ENCODE measurements at places on chromosomes 7 and 10.

- DNase-seq = no peak
These were observed 110.6 kb downstream of the ABLIM1 start for GRCh38 chr10:114547514-114547913.

GRCh38 chr7:142153400-142153799 is 41.9 kb downstream of the MGAM2 start:
- no peak for DNase-seq

GRCh38 chr7:112995059-112995824 is 91.4 kb downstream of the GPR85 start:
- no peak for DNase-seq

GRCh38 chr7:17680943-17681351 is 259.3 kb downstream of the SNX13 start:
- DNase-seq = no peak

DNA sequence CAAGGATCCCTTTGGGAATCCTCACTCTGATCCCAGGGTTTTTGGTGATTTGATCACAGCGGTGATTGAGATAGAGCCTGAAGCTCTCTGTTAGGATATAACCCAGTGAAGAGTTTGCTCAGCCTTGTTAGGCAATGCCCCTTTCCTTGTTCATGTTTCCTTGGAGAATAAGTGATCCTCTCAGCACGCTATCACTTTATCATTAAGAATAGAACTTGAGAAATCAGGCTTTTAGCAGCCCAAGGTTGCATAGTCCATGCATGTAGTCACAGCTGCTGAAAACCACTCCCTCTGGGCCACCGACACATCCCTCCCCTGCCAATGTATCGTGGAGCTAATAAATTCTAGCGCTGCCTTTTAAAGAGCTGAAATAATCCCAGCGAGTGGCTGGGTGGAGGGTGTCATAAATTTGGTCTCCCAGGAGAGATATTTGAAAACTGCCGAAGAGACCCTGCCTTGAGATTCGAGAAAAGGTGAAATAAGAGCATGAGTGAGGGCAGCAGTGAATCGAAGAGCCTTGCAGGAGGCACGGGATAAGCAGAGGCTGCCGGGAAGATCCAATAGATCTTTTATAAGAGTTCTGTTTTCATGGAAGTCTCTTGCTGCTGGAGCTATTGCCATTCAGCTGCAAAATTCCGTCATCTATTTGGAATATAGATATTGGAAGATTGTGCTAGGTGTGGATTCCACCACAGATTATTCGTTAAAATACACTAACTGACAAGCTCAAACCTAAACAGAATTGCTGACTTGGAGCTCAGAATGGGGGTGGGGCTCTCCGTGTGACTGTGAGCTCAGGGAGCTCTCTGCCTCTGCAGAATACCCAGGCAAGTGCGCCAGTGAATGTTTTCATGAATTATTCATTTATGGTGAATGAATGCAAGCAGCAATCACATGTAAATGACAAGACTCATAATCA is 249.8 kb downstream of the TRIL start:
- DNase-seq = no peak

DNA sequence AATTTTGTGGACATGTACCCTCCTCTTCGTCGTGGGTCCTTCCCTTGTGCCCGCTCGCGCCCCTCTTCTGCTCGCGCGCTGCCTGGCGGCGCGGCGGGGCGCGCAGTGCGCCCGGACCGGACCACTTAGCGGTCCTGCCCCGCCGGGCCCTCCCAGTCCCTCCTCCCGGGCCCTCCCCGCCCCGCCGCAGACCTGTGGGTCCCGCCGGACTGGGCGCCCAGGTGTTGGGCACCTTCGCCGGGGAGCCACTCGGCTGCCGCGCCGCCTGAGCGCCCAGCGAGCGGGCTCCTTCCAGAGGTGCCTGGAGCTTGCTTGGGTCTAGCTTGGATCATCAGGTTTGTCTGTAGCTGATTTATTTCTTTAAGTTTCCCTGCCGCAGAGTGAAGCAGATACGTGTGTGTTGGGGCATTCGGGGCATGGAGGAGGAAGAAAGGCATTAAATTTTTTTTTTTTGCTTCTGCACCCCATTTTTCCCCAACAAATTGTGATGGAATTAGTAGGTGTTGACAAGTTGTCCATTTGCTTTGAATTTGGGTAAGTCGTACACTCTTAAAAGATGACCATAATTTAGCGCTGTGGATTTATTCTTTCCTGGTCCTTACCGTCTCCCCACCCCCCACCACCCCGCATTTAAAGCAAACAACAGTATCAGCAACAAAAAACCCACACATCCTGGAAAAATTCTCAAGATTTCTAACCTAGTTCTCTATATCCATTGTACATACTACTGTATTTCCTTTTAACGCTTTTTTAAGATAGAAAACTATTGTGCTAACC is 905 bp downstream of the C1GALT1 start:
- DNase-seq = no peak

- DNase-seq = no peak
These were observed 84.5 kb downstream of the ADRA2A start for GRCh38 chr10:111161109-111161874.

- DNase-seq = peak; percentile 60
These were observed 19.7 kb upstream of the ITGA8 start for GRCh38 chr10:15739254-15739970.

DNA sequence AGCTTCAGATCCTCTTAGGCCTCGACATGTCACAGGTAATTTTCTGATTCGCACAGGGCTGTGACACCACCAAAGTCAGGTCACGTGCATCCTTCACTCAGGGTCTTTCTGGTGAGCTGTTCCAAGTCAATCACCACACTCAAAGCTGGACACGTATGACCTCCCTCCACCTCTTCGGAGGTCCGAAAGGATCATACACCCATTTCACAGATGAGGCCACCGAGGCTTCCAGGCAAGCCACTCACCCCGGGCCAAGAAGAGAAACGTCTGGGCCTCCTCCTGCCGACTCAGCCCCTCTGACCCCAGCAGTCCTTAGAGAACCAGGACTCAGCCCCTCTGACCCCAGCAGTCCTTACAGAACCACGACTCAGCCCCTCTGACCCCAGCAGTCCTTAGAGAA is 74.6 kb downstream of the FOXL3 start:
- DNase-seq = no peak

GRCh38 chr10:113520690-113521474 is 32.0 kb upstream of the HABP2 start:
- DNase-seq = peak; percentile 81

- no peak for DNase-seq
These were observed 15.0 kb upstream of the STN1 start for GRCh38 chr10:103932971-103933370.

DNA sequence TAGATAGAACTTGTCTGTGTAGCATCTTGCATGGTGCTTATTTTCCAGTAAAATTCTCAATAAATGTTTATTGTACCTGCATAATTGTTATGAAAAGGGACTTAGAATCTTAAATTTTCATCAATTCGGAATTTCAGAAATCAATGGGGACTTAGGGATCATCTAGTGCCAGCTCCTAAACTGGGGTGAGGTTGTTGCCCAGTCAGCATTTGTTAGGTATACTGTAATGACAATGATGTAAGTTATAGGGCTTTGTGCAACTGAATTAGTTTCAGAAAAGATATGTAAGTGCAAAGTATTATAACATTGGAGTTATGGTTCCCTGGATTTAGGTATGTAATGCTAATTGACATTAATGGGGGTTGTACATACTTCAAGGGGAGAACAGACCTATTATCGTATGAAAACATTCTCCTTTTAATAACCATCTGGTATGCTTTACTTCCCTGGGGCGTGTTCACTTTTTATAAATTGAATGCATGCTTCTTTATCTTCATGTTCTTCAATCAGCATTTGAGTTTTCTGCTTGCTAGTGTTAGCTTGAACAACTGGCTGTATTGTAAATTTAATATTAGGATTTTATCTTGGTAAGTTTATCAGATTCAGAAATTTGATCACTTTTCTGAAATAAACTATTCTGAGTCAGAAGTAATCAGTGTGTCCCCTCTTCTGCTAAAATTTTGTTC is 270.3 kb downstream of the BBS9 start:
- no peak for DNase-seq

GRCh38 chr7:98464558-98464940 is 63.7 kb upstream of the BAIAP2L1 start:
- DNase-seq = no peak

DNA sequence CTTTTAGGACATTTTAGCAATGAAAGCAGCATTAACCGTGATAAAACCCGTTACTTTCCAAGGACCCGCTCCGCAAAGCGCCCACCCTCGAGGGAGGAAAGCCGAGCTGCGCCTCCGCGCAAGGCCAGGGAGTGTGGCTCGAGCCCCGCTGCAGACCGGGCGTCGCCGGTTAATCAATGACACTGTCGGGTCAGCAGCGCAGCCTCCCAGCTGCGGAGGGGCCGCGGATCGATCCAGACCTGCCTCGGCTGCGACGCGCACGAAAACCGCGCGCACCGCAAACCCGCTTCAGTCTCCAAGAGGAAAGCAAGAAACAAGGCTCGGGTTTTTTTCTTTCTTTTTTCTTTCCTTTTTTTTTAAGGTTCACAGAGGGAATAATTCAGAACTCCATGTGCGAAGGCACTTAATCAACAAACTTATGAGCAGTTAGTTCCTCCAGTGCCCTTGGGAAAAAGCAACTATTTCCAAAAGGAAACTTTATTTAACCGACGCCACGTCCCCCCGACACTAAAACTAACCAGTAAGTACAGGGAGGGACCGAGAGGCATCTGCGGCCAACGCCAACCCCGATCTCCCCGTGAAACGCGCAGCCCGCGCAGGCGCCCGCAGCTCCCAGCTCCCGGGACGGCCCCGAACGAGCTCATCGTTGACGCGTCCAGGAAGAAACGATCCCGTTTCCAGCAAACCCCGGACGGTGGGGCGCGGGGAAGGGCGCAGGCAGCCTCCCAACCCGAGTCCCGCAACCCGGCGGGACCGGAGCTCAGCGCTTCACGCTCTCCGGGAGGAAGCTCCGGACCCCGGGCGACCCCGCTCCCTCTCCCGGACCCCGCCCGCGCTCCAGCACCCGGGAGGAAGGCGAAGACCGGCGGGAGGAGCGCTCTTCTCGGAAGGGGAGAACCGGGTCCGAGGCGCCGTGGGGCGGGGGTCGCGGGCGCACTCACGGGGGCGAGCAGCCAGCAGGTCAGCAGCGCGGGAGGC is 598 bp downstream of the VIPR2 start:
- DNase-seq = peak; percentile 67

DNA sequence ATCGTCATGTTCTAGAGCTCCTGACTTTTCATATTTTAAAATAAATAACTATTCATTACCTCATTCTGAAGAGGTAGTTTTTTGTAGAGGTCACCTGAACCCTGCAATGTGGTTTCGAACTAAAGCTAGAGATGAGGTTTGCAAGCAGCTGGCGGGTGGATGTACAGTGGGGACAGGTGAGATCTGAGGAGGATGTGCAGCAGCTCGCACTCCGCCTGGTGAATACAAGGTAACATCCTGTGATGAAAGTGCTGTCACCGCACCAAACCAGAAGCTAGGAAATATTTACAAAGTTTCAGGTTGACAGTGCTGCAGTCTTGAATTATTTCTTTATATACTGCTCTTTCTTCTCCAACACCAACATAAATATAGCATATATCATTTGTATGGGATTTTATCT is 26.5 kb downstream of the NDUFB2 start:
- no peak for DNase-seq

DNA sequence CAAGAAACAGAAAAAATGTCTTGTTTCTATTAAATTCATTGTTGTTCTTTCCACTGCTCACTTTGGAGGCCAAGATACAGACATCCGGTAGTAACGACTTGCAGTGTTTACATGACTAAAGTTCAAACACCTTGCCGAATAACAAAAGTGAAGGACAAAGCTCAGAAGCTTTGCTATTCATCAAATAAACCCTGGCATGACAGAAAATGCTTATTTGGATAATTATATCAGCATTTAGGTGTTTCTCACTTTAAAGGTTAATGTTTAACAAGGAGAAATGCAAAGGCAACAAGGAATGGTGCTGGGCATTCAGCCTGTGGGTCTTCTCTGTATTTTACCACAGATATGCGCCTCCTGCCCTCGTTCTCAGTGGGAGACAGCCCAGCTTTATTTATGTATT is 5.4 kb upstream of the PTF1A start:
- DNase-seq = no peak

DNA sequence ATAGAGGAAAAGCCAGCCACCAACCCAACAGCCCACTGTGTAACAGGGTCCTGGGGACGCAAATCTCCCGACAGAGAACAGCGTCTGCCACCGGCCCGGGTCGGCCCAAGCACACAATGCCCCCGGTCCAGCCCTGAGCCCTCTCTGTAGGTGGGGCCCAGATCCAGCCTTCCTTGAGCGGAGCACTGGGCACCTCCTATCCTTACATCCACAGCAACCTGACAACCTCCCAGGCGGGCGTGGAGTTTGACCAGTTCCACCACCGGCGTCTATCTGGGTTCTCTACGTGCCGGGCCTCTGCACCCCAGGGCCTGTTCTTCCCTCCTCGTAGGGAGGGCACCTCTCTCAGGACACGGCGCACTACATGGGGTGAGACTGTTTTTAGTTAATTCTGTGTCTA is 109.0 kb downstream of the CYTH3 start:
- no peak for DNase-seq

DNA sequence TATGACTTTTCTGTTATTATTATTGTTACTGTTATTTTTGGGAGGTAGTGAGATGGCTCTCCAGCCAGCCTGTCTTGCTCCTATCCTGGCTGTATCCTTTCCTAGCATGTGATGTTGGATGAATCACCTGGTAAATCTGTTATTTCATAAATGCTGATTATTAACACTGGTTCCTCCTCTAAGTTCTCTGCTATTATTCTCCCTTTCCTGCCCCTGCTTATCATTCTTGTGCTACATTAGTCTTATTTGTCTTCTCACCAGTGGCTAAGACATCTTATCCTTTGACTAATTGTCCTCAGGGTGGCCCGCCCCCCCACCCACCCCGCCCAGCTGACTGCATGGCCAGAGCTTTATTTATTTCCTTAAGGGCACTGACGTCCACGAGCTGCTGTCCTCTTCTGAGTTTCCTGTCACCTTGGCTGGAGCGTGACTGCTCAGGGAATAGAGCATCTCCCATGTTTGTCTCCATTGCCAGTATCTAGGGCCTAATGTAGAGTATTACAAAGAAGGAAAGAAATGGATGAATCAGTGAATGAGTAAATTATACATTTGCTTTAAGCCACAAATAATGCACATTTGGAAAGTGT is 110.1 kb upstream of the KLF6 start:
- DNase-seq = no peak

GRCh38 chr7:37786741-37787569 is 61.4 kb upstream of the NME8 start:
- no peak for DNase-seq

- no peak for DNase-seq
These were observed 29.1 kb downstream of the CCDC6 start for GRCh38 chr10:59877191-59877671.

- no peak for DNase-seq
These were observed 4.5 kb upstream of the GPRIN2 start for GRCh38 chr10:46560952-46561351.
